BE2C (cell line): ENCODE measurements at places on chromosomes 16 and 17.

GRCh38 chr16:65837464-65837863, 529.0 kb upstream of the CDH5 start:
- no peak for DNase-seq

GRCh38 chr17:2068031-2068518, 13.2 kb downstream of the HIC1 start:
- DNase-seq: no peak

GRCh38 chr17:28534740-28535375, 17.6 kb downstream of the UNC119 start:
- DNase-seq: no peak

DNA sequence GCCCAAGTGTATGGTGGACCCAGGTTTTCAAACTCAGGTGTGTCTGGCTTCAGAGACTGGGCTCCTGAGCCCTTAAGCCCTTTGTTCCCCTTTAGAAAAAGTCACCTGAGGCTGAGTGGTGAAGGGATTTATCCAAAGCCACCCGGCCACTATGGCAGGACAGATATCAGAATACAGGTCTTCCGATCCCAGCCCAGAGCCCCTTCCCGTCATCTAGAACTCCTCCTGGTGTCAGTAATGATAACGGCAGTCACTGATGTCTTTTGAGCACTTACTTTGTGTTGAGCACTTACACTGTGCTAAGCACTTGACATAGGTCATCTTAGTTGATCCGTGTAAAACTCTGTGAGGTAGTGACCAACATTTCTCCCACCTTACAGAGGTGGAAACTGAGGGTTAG, 16.6 kb downstream of the NOD2 start:
- DNase-seq: no peak

DNA sequence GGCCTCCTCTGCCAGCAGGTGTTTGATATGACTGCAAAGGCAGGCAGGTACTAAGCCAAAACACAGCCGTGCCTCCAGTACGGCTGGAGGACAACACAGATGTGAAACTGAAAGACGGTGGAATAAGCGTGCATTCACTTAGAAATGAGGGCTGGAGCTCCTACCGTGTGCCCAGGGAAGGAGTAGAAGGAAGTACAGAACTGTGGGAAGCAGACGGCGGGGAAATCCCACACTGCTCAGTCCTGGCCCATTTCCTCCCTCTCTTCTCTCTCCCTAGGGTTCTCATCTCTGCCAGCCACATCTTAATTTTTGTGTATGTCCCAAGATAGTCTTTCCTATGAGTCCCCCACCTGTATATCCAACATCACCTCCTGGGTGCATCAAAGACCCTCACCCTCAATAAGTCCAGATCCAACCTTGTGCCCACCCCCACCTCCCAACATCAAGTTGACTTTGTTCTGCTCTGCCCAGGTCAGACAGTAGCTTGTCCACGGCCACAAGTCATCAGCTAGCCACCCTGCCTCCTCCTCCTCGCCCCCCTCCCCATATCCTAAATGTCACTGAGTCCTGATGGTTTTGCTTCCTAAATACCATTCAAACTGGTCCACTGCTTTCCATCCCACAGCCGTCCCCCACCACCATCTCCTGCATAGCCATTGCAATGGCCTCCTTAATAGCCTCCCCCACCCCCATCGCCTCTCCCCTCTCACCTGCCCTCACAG, 77.1 kb upstream of the RPL38 start:
- no peak for DNase-seq

- DNase-seq: no peak
These were observed 2.2 kb downstream of the ZNF668 start for GRCh38 chr16:31071861-31072260.
